NCI-H460 (cell line): ENCODE measurements at places on chromosomes 2 and 18. TPM values are rescaled to one million over a fixed set of nuclear protein-coding genes. Genes with fewer than 3 reads are reported as not detected.

The TTN gene
- 2.0 and 2.6 TPM in 2 replicates for total RNA-seq

- no peak for DNase-seq
Measured at GRCh38 chr2:86172610-86173009, 22.7 kb downstream of the IMMT start.

The TEX44 gene
- total RNA-seq = not detected in 2 replicates

DNA sequence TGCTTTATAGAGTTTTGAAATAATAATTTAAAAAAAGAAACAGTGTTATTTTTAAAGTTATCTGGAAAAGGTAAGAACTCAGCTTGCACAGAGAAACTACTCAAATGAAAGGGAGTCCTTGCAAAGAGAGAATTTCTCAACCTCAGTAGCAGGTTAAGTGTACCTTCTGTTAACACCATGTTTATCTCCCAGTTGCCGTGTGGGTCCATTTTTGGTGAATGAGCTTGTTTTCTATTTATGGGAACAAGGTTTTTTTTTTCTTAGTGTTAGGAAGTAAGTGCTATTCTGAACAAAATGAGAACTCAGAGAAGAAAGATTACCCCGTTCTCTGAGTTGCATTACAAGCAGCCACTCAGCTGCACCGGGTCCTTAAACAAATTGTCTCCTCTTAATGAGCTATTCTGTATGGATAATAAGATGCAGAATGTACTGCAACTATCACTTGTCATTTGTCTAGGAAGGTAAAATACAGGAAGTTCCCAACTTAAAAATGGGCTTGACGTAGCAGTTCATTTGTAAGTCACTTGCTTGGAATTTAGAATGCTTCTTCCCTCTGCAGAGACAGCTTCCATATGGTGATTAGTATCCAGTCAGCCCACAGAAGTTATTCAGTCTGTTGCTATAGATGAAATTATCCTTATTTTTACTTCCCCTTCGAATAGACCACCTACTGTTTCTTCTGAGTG lies 74.9 kb downstream of the LTBP1 start:
- no peak for DNase-seq

The COL5A2 gene
- total RNA-seq = 1,068 and 1,098 TPM in 2 replicates

The RTKN gene
- 12.3 and 15.7 TPM in 2 replicates for total RNA-seq

The PHLPP1 gene
- total RNA-seq = 2.1 and 2.3 TPM in 2 replicates

DNA sequence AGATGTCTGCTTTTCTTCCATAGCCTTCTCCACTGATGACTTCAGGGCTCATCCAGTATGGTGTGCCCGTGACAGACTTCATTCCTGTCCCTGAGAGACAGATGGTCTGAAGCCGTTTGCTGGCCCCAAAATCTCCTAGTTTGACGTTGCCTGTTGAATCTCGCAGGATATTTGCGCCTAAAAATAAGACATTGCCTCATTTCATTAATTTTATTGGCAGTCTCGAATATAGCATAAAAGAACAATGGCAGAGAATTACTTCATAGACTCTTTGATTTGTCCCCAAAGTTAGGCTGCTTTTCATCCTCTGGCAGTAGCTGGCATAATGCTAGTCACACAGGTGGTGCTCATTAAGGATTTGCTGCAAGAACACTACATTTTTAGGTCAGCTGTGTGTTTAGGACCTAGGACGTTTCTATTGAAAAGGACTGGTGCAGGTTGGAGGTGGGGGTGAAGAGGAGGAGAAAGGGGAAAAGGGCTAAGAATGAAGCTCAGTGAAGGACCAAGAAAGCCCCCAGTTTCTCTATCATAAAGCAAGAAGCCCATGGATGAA lies 14.7 kb upstream of the ERCC3 start:
- DNase-seq = no peak
